ENCODE measurements at places on chromosomes 5 and 9.

GRCh38 chr9:92679413-92680165, 9.7 kb upstream of the IPPK start:
- DNase-seq, result no peak

GRCh38 chr5:165325221-165325620, 1819.8 kb downstream of the MAT2B start:
- no peak for DNase-seq

GRCh38 chr5:59835800-59836199, 57.7 kb downstream of the PDE4D start:
- no peak for DNase-seq

GRCh38 chr9:105251733-105252404, 7.4 kb downstream of the SLC44A1 start:
- no peak for DNase-seq

DNA sequence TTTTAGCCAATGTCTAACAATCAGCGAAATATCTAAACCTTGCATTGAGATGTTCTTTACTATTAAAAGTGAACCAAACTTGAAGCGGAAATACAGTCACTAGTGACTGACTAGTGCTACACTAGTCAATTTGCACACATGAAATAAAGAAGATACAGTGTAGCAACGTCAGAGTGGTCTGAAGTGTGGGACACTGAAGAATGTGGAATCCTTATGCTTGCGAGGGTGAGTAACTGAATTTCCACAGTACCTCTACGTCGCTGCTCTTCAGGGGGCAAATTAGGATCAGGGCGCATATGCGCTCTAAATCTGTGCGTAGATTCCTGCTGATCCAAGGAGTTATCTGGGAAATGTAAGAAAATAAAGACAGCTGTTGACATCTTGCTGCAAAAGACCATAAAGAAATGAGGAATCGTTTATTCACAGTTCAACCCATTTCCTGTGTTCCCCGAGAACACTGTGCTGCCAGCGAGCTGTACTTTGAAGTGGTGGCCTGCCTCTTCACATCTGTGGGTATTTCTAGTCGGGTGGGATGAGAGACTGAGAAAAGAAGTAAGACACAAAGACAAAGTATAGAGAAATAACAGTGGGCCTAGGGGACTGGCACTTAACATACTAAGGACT, 39.8 kb upstream of the FLT4 start:
- peak; percentile 26 for DNase-seq

DNA sequence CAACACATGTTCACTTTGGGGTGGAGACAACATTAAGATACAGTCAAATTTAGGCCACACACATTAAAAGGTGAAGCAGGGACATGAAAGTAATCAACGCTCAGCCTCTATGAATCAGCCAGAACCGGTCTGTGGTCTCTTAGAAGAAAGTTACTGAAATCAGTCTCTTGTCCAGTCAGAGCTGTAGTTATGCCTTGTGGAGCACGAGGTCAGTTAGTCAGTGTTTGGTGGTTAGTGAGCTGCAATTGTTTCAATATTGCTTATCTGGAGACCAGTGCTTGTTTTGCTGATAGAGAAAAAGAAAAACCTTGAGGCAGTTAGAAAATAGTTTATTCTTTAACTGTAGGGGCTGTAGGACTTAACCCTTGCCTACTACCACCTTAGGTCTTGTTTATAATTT, 157.8 kb upstream of the RASEF start:
- DNase-seq, result no peak

GRCh38 chr5:93830893-93831292, 89.5 kb upstream of the POU5F2 start:
- no peak for DNase-seq

DNA sequence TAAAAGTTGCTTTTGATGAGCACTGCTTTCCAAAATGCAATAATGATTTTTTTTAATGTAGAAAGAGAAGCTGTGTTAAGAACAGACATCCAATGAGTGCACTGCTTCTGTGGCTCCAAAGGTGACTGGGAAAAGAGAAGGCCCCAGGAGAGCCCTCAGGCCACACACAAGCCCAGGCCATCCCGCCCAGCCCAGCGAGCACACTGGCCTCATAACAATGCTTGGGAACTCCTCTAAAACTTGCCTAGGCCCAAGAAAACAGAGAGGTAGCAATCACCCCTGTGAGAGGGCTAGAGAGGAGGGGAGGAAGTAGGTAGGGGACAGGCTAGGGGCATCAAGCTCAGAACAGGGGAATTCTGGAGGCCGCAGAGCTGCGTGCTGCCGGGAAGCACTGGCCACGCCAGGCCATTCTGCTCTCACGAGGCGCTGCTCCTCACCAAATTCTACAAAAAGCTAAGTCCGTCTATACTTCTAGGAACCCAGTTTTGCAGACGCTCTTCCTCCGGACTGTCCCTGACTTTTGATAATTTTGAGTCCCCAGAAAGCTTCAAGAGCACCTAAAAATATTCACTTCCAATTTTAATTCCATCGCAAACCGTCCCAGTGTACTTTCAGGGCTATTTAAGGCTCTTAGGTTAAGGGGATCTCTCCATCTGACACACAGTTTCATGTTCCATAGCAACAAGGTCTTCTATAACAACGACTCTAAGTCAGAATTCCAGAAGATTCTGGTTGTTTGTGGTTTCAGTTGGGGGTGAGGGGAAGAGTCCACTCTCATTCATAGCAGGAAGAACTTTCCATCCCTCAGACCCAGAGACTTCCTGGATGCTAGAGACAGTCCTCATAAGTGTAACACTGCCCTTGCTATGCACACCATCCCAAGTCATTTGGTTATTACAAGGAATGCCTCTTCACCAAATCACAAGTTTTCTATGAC, 51.0 kb downstream of the HABP4 start:
- no peak for DNase-seq

DNA sequence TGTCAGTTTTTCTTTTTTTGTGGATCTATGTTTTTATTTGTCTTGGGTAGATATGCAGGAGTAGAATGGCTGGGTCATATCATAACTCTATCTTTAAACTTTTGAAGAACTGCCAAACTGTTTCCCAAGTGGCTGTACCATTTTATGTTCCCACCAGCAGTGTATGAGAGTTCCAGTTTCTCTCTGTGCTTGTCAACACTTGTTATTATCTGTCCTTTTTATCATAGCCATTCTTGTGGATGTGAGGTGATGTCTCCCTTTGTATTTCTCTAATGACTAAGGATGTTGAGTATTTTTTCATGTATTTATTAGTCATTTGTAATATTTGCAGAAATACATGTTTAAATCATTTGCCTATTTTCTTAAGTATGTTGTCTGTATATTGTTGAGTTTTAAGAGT, 17.4 kb upstream of the FAT2 start:
- no peak for DNase-seq

- no peak for DNase-seq
Measured at GRCh38 chr5:16735101-16736060, 118.6 kb upstream of the RETREG1 start.

GRCh38 chr5:64775291-64775690, 6.6 kb downstream of the CWC27 start:
- DNase-seq, result no peak

DNA sequence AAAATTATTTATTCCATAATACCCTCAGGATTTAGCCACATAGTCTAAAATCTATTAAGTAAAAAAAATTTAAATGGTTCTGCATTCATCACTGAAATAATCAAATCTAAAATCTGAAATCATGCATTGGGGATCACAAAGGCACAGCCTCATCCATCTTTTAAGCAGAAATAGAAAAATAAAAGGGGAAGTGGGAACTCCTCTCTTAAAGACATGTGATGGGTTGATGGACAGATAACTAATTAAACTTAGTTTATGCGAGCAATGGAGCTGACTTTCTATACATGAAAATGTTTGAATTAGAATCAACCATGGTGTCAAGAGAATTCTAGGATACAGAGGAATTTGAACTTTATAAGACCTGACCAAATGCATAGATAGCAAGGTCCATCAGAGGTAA, 170.5 kb downstream of the GABRB2 start:
- no peak for DNase-seq

DNA sequence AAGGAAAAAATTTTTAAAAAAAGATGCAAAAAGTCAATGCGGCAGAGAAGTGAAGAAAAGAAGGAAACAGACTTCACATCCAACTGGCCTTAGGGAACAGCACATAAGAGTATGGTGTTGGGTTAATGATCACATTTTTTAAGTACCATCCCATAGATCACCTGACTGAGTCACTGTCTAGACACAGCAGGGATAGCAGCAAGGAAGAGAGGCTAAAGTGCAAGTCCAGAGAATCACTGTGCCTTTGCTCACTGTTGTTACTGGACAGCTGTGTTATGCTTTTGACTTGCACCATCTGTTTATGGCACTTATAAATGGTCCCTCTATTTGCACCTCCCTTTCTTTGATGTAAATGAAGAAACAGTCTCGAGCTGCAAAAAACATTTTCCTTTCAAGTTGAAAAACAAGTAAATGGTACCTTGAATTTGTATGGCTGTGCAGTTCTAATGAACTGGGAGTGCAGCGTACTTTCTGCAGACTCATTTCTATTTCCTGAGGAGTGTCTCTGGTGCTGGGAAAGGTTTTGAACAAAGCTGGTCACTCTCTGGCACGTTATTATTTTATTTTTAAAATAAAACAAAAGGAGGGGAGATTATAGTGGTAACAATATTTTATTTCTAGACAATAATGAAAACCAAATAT, 84.2 kb downstream of the TRPM6 start:
- DNase-seq, result no peak

GRCh38 chr9:86184138-86184524, 75.3 kb downstream of the C9orf153 start:
- no peak for DNase-seq

- DNase-seq, result no peak
Measured at GRCh38 chr5:96151891-96152290, 190.2 kb upstream of the ELL2 start.

DNA sequence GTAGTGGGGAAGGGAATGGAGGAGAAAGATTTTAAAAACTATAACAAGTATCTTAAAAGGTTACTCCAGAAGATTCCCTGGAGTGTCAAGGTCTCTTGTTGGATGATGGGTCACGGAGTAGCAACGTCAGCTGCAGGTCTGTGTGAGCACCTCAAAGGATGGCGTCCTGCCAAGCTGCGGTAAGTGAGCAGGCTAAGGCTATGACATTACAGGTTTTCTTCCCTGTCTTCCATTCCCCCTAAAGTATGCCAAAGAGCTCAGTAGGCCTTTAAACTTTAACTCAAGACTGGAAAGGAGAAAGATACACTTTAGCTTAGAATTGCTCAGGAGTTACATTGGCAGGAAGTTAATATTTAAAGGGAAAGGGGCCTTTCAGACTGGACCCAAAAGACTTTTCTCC, 17.5 kb downstream of the SPOCK1 start:
- no peak for DNase-seq

DNA sequence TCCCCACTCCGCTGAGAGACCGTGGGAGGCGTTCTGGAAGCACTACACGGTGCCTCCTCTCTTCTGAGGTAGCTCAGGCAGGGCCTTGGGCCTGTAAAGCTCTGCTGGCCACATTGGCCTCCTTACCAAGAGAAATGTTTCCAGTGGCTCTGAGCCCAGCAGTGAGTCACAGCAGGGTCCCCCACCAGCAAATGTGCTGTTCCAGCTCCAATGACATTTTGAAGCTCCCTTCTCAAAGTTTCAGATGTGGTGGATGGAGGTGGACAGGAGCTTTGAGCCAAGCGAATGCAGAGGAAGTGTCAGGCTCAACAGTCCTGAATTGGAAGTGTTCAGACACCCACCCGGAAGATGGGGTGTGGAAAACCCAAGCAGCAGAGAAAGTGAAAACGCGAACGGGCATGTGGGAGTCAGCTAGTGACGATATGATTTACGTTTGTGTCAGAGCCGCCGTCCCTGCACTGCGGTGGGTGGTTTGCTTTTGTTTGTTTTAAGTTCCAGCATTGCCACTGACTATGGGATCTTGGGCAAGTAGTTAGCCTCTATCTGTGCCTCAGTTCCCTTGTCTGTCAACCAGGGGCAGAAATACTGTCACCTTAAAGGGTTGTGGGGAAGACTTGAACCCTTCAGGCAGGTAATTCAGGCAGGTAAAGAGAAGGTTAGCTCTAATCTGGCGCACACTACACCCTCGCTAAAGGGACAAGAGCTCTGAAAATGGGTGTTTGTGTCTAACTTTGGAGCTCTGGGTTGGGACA, 38.2 kb downstream of the C5orf15 start:
- peak; percentile 69 for DNase-seq

GRCh38 chr9:114235033-114235661, 79.8 kb downstream of the COL27A1 start:
- no peak for DNase-seq

- DNase-seq, result no peak
Measured at GRCh38 chr5:142364251-142365145, 39.7 kb upstream of the SPRY4 start.

DNA sequence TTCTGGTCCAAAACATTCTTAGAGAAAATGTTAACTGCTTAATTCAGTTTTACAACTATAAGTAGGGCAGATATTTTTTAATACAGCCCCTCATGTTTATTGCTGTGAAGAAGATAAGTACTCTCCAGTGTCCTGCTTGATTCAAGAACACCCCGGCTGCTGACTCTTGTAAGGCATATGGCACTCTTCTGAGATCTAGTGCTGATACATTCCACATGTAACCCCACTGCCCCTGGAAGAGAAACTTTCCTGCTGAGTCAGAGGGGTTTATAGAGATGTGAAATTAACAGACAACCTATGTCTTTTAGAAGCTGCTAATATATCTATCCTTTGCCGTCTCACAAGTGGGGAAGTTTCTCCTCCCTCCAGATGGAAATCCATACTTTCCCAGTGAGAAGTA, 1.0 kb upstream of the MINAR2 start:
- DNase-seq, result no peak
